ENCODE measurements at places on chromosomes 1 and 21.

DNA sequence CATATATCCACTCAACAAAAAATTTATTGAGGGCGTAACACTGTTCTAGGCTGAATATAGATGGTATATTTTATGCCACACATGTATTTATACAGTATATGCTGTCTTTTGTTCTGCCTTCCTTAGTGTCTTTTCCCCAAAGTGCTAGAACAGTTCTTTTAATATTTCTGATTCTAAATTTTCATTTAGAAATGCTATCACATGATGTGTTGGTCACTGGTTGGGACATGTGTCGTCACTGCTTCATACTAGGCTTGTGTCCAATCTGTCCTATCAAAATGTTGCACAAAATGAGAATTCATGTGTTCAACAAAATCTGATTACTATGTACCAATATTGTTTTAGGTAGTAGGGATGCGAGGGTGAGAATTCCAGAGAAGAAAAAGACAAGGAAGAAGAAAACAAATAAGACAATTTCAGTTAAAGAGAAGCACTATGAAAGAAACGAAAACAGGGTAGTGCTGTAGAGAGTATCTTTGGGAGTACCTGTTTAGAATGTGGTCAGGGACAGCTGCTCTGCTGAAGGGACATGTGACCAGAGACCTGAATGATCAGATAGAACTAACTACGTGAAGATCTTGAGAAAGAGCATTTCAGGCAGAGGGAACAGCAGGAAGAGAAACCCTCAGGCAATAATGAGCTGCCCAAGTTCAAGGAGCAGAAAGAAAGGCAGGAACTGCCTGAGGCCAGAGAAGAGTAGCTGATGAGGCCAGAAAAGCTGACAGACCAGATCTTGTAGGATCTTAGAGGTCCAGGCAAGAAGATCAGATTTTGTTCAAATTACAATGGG, 1.3 kb downstream of the KMO start:
- DNase-seq: no peak

DNA sequence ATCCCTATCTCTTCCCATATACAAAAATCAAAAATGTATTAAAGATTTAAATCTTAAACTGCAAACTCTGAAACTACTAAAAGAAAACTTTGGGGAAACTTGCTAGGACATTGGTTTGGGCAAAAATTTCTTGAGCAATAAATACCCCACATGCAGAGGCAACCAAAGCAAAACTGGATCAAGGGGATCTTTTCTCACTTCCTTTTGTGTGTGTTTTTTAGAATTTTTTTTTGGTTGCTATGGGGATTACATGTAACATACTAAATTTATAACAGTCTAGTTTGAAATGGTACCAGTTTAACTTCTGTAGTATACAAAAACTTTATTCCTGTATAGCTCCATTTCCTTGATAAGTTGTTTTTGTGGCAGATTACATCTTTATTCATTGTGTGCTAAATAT, 16.8 kb downstream of the MAST2 start:
- no peak for DNase-seq

DNA sequence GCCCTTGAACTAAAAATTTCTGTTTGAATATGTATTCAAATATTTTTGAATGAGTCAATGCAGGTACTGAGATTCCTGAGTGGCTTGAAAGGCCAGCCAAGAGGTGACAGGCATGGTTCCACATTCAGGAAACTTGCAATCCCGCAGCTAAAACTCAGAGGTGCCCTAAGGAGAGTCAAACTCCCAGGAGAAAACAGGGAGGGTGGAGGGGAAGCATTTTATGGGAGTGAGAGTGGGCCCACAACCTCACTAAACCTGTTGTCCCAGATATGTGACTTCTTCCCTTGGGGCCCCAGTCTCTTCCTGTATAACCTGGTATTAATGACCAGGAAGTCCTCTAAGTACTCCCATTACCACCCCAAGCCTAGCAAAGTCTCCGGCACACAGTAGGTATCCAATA, 189.6 kb downstream of the PLPP3 start:
- no peak for DNase-seq

DNA sequence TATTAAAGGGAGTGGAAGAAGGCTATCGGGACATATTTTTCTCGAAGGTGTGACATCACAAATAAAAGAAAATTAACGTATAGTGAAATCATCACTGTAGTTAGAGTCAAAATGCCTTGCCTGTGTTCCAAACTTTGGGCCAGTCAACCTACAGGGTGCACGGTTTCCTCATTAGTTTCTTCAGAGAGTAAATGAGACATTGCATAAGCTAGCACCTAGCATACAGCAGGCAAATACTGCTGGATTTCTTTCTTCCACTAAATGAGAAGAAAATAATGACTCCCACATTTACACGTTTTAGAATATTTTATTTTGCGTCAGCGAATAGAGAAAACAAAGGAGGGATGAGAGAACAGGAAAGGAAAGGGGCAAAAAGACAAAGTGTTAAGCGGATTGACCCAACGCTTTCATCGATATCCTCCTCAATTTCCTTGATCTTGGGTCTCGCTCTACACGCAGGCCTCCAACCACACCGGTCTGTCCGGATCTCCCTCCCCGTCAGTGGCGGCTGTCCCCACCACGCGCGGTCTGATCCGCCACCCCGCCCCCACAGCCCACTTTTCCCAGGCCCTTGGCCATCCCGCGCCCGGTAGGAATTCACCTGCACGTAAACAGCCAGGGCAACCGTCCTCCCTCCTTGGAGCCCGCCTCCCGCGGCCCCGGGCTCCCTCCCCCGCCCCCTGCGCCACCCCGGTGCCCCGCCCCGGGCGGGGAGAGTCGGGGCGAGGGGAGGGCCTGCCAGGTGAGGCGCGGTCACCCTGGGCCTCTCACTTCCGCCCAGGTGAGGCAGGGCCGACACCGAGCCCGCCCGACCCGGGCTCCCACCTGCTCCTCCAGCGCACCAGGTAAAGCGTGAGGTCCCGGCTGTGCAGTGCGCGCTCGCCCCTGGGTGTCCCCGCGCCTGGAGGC, at the start of gene PATJ:
PATJ (plus strand) TSS at position 770 of the 909 bp plus-strand sequence. CDS start 20,413 bp downstream, outside the sequence.
- DNase-seq: peak; percentile 70

GRCh38 chr1:1324524-1325287, at the start of the genes CPTP and INTS11:
Gene CPTP (plus strand): TSS chr1:1324802. CDS start chr1:1326911, 2,109 bp downstream.
Gene INTS11 (minus strand): TSS chr1:1324660. CDS start chr1:1324608, 52 bp downstream.
- peak; percentile 95 for DNase-seq

GRCh38 chr1:45507893-45508292, 7.8 kb downstream of the MMACHC start:
- DNase-seq: no peak

- DNase-seq: no peak
Observed at GRCh38 chr1:20404466-20404865, 81.5 kb downstream of the CAMK2N1 start.

DNA sequence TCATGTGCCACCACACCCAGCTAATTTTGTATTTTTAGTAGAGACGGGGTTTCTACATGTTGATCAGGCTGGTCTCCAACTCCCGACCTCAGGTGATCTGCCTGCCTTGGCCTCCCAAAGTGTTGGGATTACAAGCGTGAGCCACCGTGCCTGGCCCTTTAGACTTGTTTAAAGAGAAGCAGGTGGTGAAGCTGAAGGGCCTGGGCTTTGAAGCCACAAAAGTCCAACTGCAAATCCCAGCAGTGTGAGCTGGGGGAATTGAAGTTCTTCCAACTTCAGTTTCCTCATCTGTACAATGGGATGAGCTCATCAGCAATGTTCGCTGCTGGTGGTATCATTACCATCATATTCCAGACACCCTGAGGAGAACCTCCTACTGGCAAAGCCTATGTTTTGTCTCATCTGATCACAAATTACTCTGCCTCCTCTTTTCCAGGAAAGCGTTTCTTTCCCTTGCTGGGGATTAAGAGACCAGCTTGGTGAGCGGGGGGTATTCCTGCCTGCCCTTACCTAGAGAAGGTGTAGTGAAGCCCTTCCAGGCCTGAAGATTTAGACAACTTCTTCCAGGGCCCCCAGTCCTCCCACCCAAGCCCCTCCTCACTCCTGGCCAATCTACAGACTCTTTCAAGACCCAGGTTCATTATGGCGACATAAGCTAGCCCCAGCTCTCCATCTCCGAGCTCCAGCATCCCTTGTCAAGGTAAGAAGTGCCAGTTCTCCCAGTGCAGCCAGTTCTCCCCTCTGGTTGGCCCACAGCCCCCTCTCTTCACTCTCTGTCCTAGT, 2.4 kb upstream of the SHISA4 start:
- no peak for DNase-seq

DNA sequence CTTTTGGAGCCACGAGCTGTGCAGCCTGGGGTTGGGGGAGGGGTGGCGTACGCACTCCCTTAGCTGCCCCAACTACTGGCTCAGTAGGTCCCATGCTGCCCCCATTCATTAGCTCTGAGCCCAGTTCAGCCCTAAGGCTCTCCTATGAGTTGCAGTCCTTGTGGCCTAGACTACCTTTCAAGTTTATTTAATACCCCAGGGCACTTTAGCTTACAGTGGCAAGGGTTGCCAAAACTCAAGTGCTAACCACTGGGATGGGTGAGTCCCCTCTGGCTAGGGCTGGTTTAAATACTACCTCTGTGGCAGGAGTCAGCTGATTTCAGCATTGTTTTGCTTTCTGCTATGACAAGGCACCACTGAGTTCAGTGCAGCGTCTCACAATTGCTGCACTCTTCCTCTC, 118.2 kb downstream of the ODF2L start:
- no peak for DNase-seq

DNA sequence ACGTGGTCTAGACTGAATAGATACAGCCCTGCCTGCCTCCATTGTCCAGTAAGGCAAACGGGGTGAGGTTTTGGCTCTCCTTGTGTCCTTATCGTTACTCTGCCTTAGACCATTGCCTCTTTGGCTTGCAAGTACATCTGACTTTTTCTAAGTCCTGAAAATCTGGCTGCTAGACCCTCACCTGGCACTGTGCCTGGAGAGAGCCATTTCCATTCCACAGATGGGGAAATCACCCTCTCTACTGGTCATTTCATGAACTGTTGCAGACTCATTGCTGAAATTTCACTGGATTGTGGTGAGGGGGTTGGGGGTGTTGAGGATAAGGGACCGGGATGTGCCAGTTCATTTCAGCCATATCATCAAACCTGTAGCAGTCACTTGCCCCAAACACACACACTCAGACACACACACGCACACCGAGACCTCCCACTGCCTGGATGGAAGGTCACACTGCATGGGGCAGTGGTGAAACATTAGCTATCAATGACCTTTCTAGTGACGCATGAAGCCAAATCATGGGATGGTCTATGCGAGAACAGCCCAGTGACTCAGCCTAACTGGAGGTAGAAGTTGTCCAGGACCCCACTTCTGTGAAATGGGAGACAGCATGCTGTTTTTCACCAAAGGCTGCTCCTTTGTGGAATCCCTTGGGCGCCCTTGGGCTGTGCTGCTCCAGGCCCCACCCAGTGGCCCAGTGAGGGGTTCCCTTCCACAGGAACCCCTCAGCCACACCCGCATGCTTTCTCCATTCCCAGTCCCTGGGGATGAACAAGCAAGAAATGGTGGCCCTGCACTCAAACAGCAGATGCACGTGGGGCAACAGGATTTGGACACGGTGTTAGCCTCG, 34.9 kb upstream of the VASH2 start:
- no peak for DNase-seq

DNA sequence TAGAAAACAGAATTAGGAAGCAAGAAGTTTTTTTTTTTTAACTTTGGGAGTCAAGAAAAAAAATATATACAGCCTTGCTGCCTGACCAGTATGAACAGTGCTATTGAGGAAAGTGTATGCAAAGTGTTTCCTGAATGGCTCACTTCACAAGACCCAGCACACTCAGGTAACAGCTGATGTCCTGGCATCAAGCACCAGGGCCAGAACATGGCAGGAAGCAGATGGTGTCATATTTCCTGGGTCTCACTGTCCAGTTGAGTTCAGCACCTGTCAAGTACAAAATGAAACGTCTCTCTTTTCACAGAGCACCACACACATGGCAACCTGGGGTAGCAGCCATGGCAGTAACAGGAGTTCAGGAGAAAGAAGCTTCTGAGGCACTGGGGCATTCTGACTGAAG, 372.3 kb downstream of the TTLL7 start:
- no peak for DNase-seq

- no peak for DNase-seq
Observed at GRCh38 chr1:17135530-17135929, 16.3 kb upstream of the PADI2 start.

- no peak for DNase-seq
Observed at GRCh38 chr21:35376406-35377135, 327.5 kb upstream of the RUNX1 start.

GRCh38 chr1:219354962-219355361, 181.3 kb downstream of the LYPLAL1 start:
- no peak for DNase-seq

GRCh38 chr1:225950905-225951497, 10.0 kb upstream of the LEFTY2 start:
- DNase-seq: no peak

DNA sequence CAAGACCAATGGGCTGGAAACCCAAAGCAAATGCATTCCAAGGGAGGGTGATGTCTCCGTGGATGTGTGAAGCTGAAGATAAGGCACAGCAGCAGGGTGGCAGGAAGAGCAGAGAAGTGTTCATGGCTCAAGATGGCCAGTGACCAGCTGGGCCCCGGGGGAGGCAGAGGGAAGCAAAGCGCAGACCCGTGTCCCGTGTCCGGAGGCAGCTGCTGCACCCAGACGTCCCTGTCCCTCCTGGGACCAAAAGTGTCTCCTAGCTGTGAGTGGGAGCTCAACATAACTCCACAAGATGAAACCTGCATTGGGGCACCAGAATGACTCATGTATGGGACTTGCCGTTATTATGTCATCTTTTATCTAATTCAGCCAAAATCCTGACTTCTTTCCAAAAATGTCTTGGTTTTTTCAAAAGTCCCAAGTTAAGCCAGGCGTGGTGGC, 118.2 kb downstream of the RIPK4 start:
- no peak for DNase-seq

DNA sequence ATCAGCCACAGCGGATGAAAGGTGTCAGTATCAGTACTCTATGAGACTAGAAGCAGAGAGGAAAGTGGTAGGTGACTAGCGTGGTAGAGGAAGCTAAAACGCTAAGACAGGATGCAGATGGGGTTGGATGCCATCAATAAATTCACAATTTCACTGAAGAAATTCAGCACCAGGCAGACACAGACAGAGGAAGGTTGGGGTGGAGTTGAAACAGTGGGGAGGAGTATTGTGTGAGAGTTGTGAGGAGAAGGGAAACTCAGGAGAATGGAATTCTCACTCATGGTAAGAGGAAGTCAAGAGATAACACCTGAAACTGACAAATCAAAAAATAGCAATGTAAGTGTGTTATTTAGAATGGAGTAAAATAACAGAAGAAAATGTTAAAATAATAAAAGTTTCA, 208.5 kb upstream of the DAB1 start:
- DNase-seq: no peak

GRCh38 chr1:42186152-42186551, 21.6 kb upstream of the GUCA2A start:
- no peak for DNase-seq

DNA sequence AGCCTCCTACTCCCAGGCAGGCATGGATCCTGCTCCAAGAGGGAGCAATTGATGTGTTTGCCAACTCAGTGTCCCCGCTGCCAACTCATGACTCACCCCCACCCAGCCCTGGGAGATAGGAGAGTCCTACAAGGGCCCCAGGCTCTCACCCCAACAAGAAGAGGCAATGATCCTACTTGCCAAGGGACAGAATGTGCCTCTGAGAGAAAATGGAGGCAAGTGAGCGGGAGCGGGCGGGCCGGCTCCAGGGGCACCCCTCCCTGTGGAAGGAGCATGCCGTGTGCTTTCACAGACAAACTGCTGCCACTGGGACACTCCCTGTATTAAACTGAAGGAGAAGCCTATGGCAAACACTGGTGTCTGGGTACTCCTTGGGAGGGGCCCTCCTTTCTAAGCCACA, 16.7 kb downstream of the PKP1 start:
- no peak for DNase-seq

- DNase-seq: no peak
Observed at GRCh38 chr1:162982364-162982763, 86.8 kb upstream of the RGS4 start.
